GM23248 (cell line): ENCODE measurements at places on chromosomes 6 and 20.

GRCh38 chr6:135397172-135397952 lies 100.2 kb downstream of the AHI1 start:
- no peak for DNase-seq

DNA sequence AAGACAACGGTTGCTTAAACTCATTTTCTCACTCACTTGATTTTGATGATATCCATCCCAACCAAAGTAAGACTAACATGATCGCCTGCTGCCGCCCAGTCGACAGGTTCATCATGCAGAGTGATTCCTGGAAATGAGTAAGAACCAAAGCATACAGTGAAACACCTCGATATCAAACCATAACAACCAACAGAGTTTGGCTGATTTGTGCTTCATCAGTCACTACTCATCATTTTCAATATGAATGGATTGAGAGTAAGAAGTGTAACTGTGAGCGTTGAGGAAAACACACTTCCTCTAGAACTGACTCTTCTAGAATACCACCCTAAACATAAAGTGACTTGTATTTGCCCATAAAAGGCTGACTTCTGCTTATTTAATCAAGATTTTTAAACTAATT lies 29.2 kb upstream of the ALDH8A1 start:
- no peak for DNase-seq

- DNase-seq: peak; percentile 90
Observed at GRCh38 chr6:33410711-33411631, at the start of gene PHF1. PHF1 (plus strand) TSS chr6:33411014; CDS start chr6:33412264, 1,250 bp downstream.

- DNase-seq: no peak
Observed at GRCh38 chr6:49805246-49805645, 18.2 kb upstream of the PGK2 start.

- no peak for DNase-seq
Observed at GRCh38 chr20:57680131-57680716, 29.6 kb downstream of the PMEPA1 start.

GRCh38 chr20:63708301-63709148 lies 686 bp downstream of the ZGPAT start:
- DNase-seq: peak; percentile 56
